NCI-H1694 treated with DMSO at 0.1 percent for 48 hours (cell line): ENCODE measurements at places on chromosomes 4 and X.

DNA sequence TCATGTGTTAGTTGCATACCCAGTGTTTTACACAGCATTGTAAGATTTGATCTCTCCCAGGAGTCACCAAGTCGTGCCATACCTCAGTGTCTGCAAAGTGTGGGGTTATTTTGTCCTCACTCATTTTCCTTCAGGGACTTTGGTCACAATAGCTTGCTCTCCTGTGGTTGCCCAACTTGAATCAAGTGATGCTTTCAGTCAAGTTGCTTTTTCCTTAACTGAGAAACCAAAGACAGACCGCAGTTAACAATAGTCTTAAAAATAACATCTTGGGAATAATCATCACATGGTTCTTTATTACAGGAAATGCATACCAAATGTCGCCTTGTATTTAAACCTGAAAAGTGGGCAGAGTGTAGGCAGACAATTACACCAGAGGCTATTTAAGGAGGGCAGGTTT, 44.5 kb upstream of the NDP start:
- no peak for DNase-seq

DNA sequence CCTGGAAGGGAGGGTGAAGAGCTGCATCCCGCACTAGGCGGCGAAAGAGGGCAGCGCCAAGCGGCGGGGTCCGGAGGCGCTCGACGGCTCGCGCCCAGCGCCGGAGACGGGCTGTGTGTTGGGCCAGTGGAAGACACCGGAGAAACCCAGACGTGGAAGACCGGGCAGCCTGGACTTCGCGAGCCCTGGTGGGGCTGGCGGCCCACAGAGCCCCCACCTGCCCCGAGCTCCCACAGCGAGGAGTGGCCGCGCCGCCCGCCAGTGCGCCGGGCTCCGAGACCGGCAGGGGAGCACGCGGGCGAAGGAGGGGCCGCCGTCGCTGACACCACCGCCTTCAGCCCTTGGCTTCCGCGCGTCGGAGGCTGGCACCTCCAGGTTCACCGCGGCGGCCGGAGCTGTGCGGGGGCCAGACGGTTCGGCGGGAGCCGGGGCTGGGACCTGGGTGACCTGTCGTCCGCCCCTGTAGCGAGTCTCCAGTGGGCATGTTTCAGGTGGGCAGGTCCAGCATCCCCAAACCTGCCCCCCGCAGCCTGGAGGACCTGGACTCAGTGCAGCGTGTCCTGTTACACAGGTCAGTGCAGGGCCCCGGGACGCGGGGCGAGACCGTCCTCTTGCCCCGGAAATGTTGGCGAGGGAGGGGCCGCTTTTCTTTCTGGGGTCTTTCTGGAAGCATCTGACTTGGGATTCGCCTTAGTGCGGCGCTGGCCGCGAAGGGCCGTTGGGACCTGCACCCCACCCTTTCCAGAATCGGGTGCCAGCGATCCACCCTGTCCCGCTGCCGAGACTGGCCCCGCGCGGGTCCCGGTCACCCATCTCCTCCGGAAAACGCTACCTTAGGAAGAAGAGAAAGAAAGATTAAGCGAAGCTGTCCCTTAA, 9.6 kb upstream of the INTU start:
- no peak for DNase-seq

- DNase-seq: no peak
Measured at GRCh38 chr4:52693492-52693891, 34.4 kb upstream of the USP46 start.

- no peak for DNase-seq
Measured at GRCh38 chrX:10555846-10556245, 64.5 kb downstream of the MID1 start.

DNA sequence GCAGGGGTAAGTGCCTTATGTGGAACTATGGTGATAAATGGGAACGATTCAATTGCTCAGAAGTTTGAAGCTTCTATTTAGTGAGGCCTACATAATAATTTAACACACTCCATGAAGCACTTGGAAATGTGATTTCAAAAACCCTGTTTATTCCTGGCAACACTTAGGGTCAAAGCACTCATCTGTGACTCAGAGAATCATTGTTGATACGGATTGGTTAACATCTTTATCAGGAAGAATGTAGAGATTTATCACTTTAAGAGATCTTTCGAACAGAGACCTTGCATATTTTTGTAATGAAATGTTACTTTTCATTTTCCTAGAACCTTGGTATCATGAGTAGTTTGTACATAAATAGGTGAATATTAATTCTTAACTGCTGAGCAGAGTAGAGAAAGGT, 269.1 kb upstream of the SLIT2 start:
- no peak for DNase-seq

DNA sequence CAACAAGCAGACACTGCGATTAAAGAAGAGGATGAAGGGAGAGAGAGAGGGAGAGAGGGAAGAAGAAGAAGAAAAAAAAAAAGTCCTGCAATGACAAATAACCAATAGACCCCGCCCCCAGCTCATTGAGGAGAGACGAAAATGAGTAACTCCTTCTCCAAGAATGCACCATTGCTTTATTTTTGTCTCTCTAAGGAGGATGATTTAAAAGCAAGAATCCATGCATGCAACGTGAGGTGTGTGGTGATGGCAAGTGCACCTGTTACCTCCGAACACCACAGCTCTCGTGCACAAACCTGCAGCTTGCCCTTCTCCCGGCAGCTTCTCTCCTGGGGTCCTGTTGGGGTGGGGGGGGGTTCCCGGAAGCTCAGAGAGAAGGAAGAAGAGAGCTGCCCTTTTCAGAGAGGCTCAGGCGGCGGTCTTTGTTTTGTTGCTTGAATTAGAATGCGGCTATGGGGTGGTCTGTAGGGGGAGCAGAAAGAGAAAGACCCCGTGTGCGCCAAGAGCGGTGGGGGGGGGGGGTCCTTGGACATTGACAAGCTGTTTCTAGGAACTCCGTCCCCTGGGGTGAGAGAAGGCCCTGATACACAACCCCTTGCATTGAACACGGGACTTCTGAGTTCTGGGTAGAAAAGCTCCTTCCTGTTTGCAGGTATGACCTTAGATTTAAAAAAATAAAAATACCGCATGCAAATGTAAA, 100.7 kb downstream of the CRLF2 start:
- DNase-seq: no peak

GRCh38 chr4:140466146-140466545, 31.9 kb downstream of the MGAT4D start:
- DNase-seq: no peak

DNA sequence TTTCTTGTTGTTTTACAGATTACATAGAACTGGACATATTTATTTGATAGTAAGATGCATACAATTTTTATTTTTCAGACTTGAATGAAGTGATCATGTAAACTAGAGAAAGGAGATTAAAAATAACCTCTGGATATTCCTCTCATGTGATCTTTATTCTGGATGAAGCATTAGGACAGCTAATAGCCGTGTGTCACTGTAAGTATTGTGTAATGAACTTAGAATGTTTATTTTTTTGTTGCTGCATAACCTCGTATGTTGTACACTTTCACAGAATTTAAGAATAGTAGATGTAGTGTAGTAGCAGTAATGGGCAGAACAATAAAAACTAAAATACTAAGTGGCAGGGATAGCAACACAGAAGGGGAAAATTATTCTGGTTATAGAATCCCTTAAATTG, 2094.5 kb upstream of the TENM3 start:
- DNase-seq: no peak

- DNase-seq: no peak
Measured at GRCh38 chr4:48005781-48006180, 10.7 kb downstream of the CNGA1 start.

GRCh38 chrX:20313899-20314298, 47.2 kb upstream of the RPS6KA3 start:
- no peak for DNase-seq

- DNase-seq: no peak
Measured at GRCh38 chrX:96027407-96027806, 657.2 kb upstream of the DIAPH2 start.

DNA sequence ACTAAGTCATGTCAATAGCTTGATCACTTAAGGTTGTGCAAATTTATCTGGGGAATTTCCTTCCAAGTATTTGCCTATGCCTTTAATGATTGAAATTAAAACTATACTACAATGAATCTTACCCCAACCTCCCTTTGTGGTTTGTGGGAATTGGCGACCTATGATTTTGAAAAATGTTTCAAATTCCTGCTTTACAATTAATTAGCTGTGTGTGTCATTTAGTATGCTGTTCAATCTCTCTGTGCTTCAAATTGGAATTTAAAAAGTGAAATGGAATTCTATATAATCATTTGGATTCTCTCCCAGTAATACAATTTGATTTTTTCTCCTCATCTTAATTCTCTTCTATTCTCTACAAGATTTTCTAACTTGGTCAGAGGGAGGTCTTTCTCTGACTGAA, 2319.5 kb downstream of the ARAP2 start:
- DNase-seq: no peak

- DNase-seq: no peak
Measured at GRCh38 chr4:37685161-37685822, 884 bp downstream of the RELL1 start.

GRCh38 chrX:9494771-9495170, 29.9 kb downstream of the TBL1X start:
- no peak for DNase-seq

- DNase-seq: no peak
Measured at GRCh38 chr4:122777846-122778673, 45.6 kb downstream of the BBS12 start.

- no peak for DNase-seq
Measured at GRCh38 chrX:15838017-15838416, 16.6 kb downstream of the AP1S2 start.
